A673 (cell line): ENCODE measurements at places on chromosomes 1 and 21.

- peak; percentile 92 for DNase-seq
These were observed at the start of gene WLS for GRCh38 chr1:68232289-68233148. Gene WLS (minus strand): TSS chr1:68232523. CDS start chr1:68232299, 224 bp downstream.

- no peak for DNase-seq
These were observed 85.5 kb upstream of the BARHL2 start for GRCh38 chr1:90802622-90803021.

DNA sequence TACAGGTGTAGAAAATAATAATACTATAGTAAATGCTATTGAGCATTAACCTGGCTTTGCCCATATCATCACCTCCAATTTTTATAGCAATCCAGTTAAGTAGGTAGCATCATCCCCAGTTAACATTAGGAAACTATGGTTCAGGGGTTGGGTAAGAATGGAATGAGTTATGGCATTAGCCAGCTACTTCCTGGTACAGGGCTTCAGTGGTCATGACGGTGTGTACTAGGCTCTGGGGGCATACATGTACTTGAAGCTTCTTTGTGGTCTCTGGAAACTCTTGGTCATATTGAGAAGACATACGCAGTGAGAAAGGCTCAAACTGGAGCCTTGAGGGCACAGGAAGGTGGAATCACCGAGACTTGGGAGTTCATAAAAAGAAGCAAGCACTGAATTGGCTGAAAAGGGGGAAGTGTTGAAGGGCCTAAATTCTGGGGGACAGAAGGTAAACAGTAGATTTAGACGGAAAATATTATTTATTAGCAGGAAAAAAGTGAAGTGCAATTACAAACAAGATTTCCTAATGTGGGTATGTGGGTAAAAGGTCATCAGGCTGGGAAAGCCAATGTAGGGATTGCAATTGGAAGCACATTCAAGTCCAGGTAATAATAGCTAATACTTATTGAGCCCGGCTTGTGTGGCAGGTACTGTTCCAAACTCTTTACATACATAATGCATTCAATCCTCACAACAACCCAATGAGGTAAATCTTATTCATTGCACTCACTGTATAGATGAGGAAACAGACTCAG lies 114.2 kb upstream of the ATP1A1 start:
- no peak for DNase-seq

DNA sequence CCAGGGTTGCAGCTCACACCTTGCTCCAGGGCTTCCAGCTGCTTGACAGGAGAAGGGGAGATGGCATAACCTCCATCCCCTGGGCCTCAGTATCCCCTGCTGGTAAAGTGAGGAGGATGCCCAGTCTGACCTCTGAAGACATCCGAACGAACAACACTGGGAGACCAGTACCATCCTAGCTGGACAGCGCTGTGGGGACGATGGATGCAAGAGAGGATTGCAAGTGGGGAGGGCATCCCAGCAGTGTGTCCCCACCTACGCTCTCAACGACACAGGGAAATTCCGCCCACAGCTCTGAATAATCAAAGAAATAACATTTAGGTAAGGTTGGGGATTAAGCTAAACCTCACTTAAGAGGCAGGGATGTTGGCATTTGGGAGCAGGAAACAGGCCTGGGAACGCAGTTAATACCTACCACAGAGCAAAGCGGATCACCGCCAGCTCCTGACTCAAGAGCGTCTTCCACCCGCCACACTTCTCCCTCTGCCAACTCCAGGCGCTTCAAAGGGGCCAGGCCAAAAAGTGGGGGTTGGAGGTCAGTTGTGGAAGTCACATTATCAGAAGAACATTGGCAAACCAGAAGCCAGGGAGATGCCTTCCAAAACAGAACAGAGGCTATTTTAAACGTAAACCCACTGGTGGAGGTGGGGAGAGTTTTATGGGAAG lies 47.6 kb downstream of the SSBP3 start:
- no peak for DNase-seq

DNA sequence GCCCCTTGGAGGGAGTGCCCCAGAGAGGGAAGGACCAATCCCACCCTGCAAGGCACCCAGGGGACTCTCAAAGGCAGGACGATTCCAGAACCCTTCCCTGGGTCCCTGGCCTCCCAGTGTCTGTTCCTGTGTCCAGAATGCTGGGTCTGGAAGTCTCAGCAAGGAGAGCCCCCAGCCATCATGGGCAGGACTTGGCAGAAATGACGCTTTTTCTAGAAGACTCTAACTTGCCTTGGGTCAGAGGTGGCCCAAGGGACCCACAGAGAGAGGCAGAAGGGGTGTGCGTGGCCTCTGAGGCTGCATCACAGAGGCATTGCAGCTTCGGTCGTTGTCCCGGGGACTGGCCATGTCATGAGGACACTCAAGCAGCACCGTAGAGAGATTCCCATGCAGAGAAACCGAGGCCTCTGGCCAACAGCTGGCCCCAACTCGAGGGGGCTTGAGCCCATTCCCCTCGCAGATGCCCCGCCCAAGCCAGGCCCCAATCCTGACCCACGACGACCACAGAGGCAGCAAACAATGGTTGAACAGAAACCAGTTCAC lies 57.8 kb downstream of the WNT9A start:
- DNase-seq = no peak

- no peak for DNase-seq
These were observed 25.3 kb downstream of the CNIH4 start for GRCh38 chr1:224381880-224382548.

GRCh38 chr1:235943581-235944114 lies 76.9 kb upstream of the LYST start:
- DNase-seq = no peak

DNA sequence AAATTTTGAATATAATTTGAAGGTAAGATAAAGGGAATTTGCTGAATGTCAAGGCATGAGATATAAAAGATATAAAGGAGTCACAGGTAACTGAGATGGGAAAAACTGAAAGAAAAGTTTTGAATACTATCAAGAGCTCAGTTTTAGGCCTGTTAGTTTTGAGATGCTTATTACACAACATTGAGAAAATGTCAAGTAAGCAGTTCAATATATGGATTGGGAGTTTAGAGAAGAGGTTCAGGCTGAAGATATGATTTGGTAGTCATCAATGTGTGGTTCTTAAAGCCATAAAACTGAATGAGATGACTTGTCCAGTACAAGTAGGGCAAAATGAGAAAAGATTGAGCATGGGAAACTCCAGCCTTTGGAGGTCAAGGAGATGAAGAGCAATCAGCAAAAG lies 4.7 kb upstream of the RNPC3 start:
- DNase-seq = no peak

- DNase-seq = no peak
These were observed 6.8 kb downstream of the CFAP410 start for GRCh38 chr21:44332383-44332782.

GRCh38 chr1:242449661-242450060 lies 74.8 kb downstream of the PLD5 start:
- no peak for DNase-seq

- DNase-seq = no peak
These were observed 873 bp upstream of the PI4KB start for GRCh38 chr1:151327903-151328674.

DNA sequence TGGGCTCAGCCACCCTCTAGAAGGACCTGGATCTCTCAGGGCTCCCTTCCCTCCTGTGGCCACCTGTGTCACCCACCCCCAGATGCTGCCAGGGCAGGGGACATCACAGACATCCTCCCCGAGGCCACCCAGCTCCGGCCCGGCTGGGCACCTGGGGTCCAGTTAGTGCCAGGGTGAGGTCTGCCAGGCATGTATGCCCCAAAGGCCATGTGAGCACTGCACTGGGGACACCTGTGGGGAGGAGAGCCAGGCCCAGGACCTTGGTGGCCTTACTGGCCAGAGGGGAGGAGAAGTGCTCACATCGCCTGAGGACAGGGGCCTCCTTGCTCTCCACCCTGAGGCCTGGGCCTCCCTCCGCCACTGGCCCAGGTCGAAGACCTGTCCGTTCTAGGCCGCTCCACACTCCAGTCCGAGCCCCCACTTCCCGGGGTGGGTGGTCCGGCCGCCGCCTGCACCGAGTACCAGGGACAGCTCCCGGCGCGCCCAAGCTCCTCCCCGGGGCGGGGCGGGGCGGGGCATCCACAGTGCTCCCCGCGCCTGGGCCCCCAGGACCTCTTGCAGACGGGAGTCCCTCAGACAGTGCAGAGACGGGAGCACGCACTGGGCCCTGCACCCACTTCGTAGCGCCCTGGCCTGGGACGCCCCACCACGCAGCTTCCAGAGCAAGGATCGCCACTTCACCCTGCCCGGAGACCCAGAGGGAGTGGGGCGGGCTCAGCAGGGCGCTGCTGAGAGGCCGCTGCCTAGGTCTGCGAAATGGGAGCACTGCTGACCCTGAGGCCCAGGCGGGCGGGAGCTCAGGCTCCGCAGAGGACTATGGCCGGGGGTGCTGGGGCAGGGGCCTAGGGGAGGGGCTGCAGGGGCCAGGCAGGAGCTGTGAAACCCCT lies 34.3 kb upstream of the CCDC27 start:
- DNase-seq = peak; percentile 54

DNA sequence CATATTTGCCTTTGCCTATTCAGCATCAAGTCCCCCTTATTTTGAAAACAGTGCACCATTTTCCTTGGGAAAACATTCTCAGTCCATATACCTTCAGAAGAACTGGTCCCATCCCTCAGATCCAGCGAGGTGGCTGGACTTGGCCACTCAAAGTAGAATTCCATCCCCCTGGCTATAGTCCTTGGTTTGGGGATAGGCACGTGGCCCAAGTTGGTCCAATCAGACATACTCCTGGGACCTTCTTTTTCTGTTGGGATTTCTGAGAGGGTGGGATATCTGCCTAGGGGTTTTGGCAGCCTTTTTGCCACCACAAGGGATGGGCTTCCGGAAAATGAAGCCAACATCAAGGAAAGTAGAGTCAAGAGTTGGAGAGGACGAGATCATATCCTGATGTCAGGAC lies 10.7 kb upstream of the MATN1 start:
- no peak for DNase-seq

DNA sequence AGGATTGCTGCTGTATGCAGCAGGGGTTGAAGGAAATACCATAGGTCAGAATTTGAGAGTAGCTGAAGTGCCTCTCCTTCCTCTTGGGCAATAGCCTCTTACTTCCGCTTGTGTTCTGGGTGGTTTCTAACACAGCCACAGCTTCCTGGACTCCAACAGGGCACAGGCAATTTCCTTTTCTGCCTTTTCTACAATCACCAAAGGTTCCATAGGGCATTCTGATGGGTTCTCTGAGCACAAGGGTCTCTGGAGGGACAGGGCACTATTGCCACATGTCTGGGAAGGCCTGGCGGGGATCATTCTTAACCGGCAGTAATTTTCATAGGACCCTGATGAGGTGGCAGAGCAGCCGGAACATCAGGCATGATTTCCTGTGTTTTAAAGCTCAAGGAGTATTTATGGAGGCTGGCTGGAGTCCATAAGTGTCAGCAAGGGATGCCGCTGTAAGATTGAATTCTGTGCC lies 5.5 kb upstream of the AGTRAP start:
- peak; percentile 86 for DNase-seq

GRCh38 chr1:182446033-182446669 lies 3.8 kb upstream of the RGSL1 start:
- peak; percentile 65 for DNase-seq

- DNase-seq = no peak
These were observed 74.4 kb upstream of the LYPLAL1 start for GRCh38 chr1:219099307-219099706.

GRCh38 chr1:173453982-173454381 lies 23.2 kb upstream of the PRDX6 start:
- DNase-seq = no peak

GRCh38 chr1:111811891-111812290 lies 56.2 kb downstream of the DDX20 start:
- no peak for DNase-seq

DNA sequence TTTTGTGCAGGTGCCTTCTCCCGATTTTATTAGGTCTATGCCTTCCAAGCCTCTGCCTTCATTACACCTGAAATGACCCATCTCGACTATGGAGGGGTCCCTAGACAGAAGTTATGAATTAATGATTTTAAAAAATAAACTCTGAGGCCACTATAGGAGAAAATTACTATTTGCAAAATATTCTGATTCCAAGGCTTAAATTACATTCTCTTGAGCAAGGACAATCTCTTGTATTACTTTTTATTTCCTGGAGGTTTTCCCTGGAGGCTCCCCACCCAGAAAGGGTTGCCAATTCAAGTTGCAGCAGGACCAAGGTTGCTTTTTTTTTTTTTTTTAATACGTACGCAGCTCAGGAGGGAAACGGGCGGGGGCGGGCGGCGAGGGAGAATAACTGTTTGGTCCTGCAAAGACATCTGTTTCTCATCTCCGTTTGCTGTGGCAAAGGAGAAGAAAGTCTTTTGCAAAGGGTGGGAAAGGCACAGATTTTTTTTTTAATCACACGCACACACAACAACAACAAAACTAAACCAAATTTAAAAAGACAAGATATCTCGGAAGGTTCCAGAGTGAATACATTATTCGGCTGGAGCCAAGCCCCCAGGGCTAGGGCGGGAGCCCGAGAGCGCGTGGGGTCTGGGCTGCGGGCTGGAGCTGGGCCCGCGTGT lies 618 bp upstream of the SERTAD4 start:
- DNase-seq = peak; percentile 81

GRCh38 chr1:216450227-216450626 lies 27.0 kb upstream of the USH2A start:
- no peak for DNase-seq

- DNase-seq = peak; percentile 19
These were observed 5.5 kb upstream of the TGFBR3 start for GRCh38 chr1:91891454-91891853.

DNA sequence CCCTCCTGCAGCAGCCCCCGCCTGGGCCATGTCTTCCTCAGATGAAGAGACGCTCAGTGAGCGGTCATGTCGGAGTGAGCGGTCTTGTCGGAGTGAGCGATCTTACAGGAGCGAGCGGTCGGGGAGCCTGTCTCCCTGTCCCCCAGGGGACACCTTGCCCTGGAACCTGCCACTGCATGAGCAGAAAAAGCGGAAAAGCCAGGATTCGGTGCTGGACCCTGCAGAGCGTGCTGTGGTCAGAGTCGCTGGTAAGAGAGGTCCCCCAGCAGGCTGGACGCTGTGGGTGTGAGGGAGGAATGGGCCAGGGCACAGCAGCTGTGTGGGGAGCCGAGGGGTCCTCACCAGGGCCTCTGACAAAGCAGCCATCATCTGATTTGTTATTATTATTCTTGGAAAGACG lies 58.0 kb downstream of the NDUFS5 start:
- DNase-seq = no peak

DNA sequence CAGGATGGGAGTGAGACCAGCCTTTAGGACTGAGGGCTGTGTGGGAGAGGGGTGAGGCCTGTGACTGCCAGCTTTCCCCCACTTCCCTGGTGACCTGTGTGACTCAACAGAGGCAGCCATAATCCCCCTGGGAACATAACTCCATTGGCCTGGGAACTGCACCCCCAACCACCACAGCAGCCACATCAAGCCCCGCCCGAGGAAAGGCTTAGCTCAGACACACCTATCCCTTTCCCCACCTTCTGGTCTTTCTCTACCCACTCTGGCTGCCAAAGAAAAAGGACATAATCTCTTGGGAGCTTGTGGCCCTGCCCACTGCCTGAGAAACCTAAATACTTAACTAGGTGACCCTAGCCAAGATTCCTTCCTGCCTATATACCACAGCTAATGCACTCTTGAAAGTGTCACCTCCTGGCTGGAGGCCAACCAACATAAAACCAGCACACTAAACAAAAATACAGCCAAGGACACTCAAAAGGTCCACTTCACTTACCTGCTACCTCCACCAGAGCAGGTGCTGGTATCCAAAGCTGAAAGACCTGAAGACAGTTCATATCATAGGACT lies 406.6 kb upstream of the CAMK1G start:
- no peak for DNase-seq
